ENCODE measurements at places on chromosomes 16 and 17.

GRCh38 chr16:87856791-87857228 lies 12.5 kb downstream of the SLC7A5 start:
- no peak for DNase-seq

DNA sequence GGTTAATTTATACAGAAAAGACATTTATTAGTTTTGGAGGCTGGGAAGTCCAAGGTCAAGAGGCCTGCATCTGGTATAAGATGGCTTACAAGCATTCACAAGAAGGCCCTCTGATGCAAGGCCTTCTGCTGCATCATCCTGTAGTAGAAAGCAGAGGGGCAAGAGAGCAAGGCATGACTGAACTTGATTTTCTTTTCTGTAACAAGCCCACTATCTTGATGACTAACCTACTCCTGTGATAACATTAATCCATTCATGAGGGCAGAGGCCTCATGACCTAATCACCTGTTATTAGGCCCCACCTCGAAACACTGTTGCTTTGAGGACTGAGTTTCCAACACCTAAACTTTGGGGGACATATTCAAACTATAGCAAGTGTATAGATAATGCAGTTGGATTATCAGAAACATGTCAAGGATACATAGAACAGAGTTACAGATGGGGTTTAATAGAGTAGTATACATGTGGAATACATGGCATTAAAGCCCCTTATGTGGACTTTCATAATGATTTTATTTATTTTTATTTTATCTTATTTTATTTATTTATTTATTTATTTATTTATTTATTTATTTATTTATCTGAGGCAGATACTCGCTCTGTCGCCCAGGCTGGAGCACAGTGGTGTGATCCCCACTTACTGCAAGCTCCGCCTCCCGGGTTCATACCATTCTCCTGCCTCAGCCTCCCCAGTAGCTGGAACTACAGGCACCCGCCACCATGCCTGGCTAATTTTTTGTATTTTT lies 88.2 kb downstream of the CHD9 start:
- DNase-seq = no peak

- DNase-seq = no peak
Measured at GRCh38 chr17:49574323-49574781, 1.3 kb upstream of the NXPH3 start.

GRCh38 chr17:30271102-30271501 lies 20.6 kb downstream of the BLMH start:
- no peak for DNase-seq

DNA sequence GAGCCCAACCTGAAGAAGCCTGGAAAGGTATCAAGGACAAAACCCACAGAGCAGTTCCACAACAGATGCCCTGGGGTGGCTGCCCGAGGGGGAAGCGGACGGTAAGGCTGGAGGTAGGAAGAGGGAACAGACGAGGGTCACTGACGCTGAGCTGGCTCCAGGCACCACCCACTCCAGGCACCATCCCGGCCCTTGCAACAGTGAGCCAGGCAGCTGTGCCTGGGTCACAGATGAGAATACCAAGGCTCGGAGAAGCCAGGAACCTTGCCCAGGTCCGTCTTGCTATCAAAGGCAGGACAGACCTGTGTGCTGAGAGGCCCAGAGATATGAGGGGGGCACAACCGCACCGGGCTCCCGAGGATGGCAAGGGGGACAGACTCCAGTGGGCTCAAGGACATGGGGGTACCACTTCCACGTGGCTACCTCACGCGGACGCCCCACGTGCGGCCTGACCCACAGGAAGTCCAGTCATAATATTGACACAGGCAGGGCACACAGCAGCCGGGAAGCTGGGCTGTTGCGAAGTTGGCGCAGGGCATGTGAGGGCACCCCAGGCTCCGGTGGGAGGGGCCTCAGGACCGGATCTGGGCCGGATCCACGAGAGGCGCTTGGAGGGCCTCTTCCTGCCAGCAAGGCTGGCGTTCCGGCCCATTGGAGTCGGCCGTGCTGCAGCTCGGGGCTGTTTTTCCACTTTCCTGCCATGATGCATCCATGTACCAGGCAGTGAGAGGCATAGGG lies 29.9 kb downstream of the PEMT start:
- DNase-seq = no peak

- no peak for DNase-seq
Measured at GRCh38 chr17:46832331-46832821, 13.9 kb upstream of the WNT3 start.

GRCh38 chr16:47622451-47623176 lies 161.5 kb downstream of the PHKB start:
- no peak for DNase-seq

- DNase-seq = no peak
Measured at GRCh38 chr16:14095883-14096551, 24.9 kb downstream of the MRTFB start.

- no peak for DNase-seq
Measured at GRCh38 chr16:83711069-83711468, 96.7 kb upstream of the HSBP1 start.

DNA sequence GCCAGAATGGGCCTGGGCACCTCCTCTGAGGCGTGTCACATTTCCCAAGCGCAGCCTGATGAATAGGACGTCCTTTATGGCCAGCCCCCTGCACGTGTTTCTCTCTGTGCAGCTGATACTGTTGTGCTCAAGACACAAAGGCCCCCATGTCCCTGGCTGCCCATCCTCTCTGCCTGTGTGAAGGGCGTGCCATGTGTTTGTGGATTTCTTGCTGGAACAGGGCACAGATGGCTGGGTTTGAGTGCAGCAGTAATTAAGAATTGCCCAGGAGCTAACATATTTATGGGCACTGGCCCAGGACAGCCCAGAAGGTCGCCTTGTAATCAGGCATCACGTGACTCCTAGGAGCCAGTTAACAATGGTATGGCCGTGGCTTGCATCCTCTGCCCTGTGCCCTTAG lies 181.1 kb downstream of the CCDC182 start:
- DNase-seq = no peak

DNA sequence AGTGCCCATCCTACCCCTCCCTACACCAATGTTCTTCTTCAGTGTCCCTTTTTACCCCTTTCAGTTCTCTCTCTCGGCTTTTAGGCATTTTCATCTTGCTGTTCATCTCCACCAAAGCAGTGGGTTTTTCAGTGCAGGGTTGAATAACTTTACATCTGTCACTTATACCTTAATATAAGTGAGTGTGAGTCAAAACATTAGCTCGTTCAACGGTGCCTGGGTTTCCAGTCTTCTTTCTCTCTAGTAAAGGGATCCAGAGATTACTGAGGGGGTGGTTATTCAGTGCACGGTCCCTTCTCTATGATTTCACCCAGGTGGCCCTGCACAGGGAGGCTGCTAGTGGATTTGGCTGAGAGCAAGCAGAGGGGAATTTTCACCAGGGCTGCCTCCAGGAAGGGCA lies 210.6 kb upstream of the CDH5 start:
- DNase-seq = no peak

GRCh38 chr17:55677446-55677845 lies 45.2 kb downstream of the TMEM100 start:
- no peak for DNase-seq

GRCh38 chr16:66164581-66165247 lies 201.8 kb upstream of the CDH5 start:
- DNase-seq = no peak

- DNase-seq = no peak
Measured at GRCh38 chr17:83099086-83099555, 19.7 kb downstream of the METRNL start.

GRCh38 chr16:11183035-11183812 lies 72.8 kb downstream of the SOCS1 start:
- DNase-seq = no peak

GRCh38 chr16:27706866-27707685 lies 157.1 kb downstream of the KATNIP start:
- no peak for DNase-seq

DNA sequence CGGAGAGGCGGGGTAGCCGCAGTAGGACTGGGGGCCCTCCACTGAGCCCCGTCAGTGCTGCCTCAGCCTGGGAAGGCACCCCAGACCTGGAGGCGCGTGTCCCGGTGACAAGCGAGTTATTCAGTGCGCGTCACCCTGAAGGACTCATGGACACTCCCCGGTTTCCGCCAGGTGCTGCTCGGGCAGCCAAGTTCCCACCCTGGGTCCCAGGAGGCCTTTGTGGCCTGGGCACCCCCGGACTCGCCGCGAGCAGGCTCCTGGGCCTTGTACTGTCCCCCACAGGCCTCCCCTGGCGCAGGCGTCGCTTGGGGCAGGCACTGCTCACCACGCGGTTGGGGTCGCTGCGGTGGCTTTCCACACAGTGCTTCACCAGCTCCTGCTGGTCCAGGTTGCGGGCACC lies 7.6 kb downstream of the RNF166 start:
- no peak for DNase-seq

- no peak for DNase-seq
Measured at GRCh38 chr16:58882292-58882691, 148.2 kb upstream of the GOT2 start.

DNA sequence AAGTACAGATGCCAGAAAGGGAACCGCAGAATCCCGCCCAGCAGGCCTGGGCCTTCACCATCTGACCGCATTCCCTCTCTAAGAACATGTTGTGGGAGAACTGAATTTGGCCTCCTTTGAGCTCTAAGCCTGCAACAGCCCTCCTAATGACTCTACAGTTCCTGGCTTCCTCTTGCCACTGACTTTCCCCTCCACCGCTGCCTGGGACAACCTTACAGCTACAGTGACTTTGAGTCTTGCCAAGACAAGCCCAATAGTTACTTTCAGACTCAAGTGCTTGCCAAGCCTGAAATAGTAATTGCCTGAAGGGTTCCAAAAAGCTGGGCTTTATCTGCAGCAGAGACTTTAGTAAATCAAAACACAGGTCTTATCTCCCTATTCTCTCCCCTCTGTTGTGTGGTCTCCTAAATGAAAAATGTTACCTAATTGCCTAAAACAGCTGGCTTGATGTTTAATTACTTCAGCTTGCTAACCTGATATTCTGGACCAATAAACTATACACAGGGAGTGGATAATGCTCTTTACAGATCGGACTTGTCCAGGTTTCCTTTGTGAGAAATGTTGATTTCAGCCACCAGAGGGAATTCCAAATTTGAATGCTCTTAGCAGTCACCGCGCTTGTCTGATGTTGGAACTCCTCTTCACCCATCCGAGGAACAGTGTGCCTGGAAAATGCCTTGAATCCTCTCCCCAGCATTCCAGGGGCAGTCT lies 85.1 kb upstream of the TBX2 start:
- no peak for DNase-seq

DNA sequence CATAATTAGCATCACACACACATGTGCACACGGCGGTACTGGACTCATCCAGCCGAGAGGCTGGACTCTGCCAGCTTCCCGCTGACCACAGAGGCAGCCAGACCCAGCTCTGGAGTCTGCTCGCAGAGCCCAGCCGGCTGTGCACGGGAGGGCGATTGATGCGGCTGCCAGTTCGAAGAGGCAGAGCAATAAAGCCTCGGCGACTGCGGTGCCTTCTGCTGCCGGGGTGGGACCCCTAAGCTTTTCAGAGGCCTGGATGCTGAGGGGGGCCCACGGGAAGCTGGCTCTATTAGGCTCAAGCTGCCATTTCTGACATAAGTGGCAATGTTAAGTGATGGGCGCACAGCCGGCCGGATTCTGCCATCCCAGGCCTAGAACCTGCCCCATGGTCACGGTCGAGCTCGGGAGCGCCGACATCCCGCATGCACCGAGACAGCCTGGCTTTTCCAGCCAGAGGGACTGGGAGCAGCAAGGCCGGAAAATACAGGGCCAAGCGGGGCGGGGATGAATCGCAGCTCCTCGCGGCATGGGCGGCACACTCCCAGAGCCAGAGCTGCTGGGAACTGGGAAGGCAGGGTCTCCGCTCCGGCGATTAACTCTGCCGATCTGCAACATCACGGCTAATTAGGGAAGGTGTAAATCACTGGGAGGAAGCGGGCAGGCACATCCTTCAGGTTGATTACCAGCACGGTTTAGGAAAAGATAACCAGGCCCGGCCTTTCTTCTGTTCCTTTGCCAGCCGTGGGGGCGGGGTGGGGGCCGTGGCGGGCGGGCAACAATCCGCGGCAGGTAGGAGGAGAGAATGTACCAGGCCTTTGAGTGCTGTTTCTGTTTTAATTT lies 57.7 kb downstream of the TBC1D16 start:
- no peak for DNase-seq

- DNase-seq = no peak
Measured at GRCh38 chr16:89244754-89245153, 27.3 kb downstream of the ZNF778 start.

- no peak for DNase-seq
Measured at GRCh38 chr16:35370617-35371016, 1911.2 kb downstream of the TP53TG3F start.

GRCh38 chr17:75914643-75915267 lies 10.1 kb upstream of the MRPL38 start:
- no peak for DNase-seq

GRCh38 chr16:48978501-48978900 lies 303.1 kb downstream of the CBLN1 start:
- DNase-seq = no peak

GRCh38 chr17:19370493-19370960 lies 7.8 kb upstream of the MAPK7 start:
- no peak for DNase-seq

DNA sequence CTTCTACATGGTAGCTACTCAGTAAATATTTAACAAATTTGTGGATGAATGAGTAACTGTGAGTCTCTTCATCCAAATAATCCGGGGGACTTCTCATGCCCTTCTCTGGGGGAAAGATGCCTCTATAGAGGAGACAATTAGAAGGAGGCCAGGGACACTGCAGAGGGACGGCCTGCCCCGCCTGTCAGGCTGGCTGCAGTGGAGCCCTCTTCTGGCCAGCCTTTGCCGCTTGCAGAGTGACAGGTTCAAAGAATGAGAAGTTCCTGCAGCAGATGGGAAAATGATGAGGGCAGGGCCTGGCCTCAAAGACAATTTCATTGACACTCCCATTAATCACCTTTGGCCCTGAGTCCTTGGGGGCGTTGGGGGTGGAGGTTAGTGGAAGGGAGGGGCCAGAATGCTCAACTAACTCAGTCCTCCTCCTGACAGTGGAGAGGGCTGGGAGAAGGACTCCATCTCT lies 339.0 kb downstream of the MAF start:
- peak; percentile 32 for DNase-seq

GRCh38 chr16:60655514-60656153 lies 1380.6 kb downstream of the CDH8 start:
- no peak for DNase-seq

- DNase-seq = no peak
Measured at GRCh38 chr17:15446036-15446435, 21.4 kb downstream of the CDRT4 start.

DNA sequence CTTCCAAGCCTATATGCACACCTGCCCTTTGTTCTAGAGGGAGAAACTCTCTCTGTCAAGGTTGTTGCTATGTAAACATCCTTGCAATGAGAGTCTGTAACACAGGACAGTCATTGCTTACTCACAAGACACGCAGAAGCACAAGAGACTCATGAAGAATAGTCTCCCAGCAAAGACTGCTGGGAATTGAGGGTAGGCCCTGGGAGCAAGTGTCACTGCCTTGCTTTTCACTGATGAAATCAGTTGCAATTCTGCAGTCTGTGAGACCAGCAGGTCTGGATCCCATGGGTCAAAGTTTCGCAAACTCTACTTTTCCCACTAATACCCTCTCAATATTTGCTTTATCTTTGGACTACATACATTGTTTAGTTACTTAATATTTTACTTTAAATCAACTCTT lies 177.4 kb downstream of the FTO start:
- no peak for DNase-seq

Measured in left kidney (tissue), 8 donors.